Activated T-cell treated with anti-CD3 and anti-CD28 coated beads, Interleukin-2, amount 50 U/mL, for 4 hours (primary cell): ENCODE measurements at places on chromosomes 6 and 20. TPM values are rescaled to one million over a fixed set of nuclear protein-coding genes. Genes with fewer than 3 reads are reported as not detected.

Gene ARMC2
- 2.3 TPM for total RNA-seq

Gene PXMP4
- total RNA-seq, result 4.4 TPM

Gene UBD
- 3.5 TPM for total RNA-seq

Gene WTAP
- total RNA-seq, result 104 TPM

Gene SLC12A5
- total RNA-seq, result not detected

Gene NXT1
- 66.8 TPM for total RNA-seq

Gene MYCT1
- not detected for total RNA-seq

Gene DEFB124
- total RNA-seq, result not detected

Gene BTNL2
- total RNA-seq, result not detected

Gene SEMG1
- total RNA-seq, result not detected

Gene BTBD9
- total RNA-seq, result 15.5 TPM

GRCh38 chr20:50717974-50718761 lies 13.2 kb upstream of the PARD6B start:
- no peak for DNase-seq

- DNase-seq, result no peak
Observed at GRCh38 chr6:47631797-47632196, 66.6 kb upstream of the ADGRF4 start.

GRCh38 chr20:19565736-19566135 lies 192.3 kb upstream of the RIN2 start:
- no peak for DNase-seq

- DNase-seq, result no peak
Observed at GRCh38 chr6:140478631-140479030, 1104.2 kb upstream of the CITED2 start.

DNA sequence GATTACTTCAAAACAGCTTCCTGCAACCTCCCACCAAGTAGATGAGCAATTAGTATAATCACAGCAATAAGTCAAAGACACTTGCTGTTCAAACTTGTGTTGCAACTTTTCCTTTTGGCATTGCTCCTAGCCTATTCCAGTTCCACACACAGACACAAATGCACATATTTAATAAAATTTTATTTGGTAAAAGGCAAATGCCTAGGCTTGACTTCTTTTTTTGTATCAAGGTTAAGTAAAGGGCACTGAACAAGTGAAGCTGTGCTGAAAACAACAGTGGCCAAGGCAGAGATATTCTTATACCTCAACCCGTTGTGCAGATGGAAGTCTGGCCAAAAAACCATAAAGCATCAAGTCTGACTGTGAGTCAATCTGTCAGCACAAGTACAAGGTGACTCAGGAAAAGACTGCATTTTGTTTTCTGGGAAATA lies 708.4 kb upstream of the CITED2 start:
- no peak for DNase-seq

- no peak for DNase-seq
Observed at GRCh38 chr6:149900620-149901443, 2.9 kb upstream of the RAET1E start.

DNA sequence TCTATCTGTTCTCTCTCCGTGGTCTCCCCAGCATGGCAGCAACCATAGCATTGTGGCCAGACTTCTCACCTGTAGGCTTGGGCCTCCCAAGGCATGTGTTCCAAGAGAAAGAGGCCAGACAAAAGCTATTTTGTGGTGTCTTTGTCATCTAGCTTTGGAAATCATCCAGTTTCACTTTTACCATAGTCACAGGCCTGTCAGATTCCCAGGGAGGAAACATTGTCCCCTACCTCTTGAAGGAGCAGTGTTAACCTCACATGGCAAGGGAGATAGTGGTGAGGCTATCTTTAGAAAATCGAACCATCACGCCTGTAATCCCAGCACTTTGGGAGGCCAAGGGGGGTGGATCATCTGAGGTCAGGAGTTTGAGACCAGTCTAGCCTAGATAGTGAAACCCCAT lies 42.3 kb upstream of the RALGAPA2 start:
- DNase-seq, result no peak

- no peak for DNase-seq
Observed at GRCh38 chr20:8255945-8256632, 124.0 kb downstream of the PLCB1 start.

DNA sequence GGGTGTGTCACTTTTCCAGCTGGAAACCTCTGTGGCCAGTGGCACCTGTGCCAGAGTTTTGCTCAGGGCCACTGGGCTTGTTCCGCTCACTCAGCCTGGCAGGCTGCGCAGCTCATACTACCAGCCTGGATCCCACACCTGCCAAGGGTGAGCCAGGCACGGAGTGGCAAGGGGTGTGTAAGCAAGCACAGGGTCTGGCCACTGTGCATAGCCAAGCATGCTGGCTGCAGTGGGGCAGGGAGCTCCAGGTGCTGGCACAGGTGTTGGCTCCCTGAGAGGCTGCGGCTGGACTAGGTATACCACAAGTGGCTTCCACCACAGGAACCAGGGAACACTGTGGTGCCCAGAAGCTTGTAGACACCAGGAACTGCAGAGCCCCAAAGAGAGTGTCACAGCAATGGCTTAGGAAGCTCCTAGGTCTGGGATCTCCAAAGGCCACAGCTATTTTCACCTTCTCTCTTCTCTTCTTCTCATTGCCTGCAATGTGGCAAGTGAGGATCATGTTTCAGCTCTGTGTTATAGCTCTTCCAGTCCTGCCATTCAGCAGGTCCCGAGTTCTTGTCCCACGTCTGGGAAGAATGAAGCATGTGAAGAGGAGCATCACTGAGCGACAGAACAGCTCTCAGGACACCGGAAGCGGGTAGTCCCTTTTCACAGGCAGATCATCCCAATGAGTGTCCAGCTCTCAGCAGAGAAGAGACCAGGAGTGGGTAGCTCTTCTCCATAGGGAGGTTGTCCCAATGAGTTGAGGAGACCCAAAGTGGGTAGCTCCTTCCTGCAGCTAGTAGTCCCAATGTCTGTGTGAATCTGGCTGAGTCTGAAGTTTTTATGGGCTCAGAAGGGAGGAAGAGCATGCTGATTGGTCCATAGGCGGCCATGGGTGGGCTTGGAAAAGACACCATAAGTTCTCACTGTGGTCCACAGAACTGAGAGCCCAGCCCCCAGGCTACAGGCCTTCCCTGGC lies 41.3 kb downstream of the WASF1 start:
- DNase-seq, result no peak

DNA sequence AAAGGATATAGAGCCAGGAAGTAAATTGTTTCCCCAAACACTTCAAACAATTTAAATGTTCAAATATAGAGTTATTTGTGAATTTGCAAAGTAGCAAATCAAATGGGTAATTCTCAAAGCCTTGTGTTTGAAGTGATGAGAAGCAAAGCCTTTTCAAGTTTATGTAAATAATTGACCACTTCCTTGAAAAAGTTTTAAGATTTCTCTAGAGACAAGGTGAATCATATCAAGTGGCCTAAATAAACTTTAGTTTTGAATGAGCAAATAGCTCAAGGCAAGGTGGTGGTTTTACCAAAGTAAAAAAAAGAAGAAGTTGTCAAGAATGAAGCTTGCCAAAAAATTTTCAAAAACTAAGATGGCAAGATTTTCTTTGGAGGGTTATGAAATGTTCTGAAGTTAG lies 42.6 kb upstream of the IFNGR1 start:
- no peak for DNase-seq

- no peak for DNase-seq
Observed at GRCh38 chr6:13242178-13242577, 86.2 kb downstream of the TBC1D7 start.

GRCh38 chr6:2950713-2951112 lies 20.7 kb downstream of the SERPINB6 start:
- DNase-seq, result no peak

GRCh38 chr20:49345524-49345923 lies 67.7 kb upstream of the ZNFX1 start:
- DNase-seq, result no peak

- DNase-seq, result no peak
Observed at GRCh38 chr6:56162081-56162480, 85.3 kb downstream of the COL21A1 start.

GRCh38 chr6:45507186-45507585 lies 129.5 kb upstream of the SUPT3H start:
- no peak for DNase-seq

- DNase-seq, result no peak
Observed at GRCh38 chr6:169931261-169931660, 179.8 kb downstream of the ERMARD start.

GRCh38 chr6:47267301-47267700 lies 42.4 kb downstream of the TNFRSF21 start:
- no peak for DNase-seq

- DNase-seq, result no peak
Observed at GRCh38 chr6:13684855-13685254, 26.8 kb downstream of the RANBP9 start.

- no peak for DNase-seq
Observed at GRCh38 chr6:132388291-132388690, 13.0 kb downstream of the MOXD1 start.

DNA sequence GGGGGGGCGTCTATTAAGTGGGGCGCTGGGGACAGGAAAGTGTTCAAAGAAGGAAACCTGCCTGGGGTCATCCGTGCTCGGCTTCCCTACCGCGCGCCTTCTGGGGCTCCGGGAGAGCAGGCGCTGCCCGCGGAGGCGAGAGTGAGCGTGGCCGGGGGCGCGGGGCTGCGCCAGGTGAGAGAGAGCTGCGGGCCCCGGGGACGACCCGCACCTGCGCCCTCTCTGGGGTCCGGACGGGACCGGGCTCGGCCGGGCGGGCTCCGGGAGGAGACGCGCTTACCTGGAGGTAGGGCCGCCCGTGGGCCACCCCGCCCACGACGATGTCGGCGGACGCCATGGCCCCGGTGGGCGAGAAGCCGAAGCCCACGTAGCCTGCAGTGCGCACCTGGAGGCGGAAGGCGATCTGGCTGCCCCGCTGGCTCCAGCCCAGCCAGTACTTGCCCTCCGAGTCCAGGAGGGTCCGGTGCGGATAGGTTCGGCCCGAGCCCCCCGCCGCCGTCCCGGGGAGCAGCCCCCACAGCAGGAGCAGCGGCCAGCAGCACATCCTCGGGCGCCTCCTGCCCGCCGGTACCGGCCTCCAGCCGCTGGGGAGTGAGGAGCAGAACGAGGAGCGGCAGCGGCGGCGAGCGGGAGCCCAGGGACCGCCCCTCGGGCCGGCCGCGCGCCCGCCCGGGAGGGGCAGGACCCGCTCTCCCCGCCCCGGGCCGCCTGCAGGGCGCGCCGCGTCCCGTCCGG lies at the start of gene MOXD1:
MOXD1 (minus strand) TSS at position 593 of the 735 bp plus-strand sequence; CDS start at position 544, 49 bp downstream.
- DNase-seq, result no peak
